ENCODE measurements at places on chromosomes 11 and 22.

GRCh38 chr11:83092488-83093384 lies 21.0 kb upstream of the RAB30 start:
- no peak for DNase-seq

DNA sequence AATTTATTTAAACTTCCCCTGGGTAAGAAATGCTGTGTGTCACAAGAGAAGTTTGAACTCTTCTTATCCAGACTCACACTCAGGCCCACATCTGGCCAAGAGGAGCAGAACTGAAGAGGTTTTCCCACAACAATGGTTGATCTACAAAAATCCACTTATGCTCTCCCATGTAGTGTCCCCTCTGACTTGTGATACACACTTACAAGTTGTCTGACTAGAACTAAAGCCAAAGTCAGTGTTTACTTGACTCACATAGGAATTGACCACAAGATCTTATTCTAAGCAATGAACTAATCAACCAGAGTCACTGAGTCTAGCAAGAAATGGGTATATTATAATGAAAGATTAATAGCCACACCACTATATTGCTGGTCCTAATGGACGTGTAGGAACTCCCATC lies 133.0 kb downstream of the ATG16L2 start:
- DNase-seq, result no peak

DNA sequence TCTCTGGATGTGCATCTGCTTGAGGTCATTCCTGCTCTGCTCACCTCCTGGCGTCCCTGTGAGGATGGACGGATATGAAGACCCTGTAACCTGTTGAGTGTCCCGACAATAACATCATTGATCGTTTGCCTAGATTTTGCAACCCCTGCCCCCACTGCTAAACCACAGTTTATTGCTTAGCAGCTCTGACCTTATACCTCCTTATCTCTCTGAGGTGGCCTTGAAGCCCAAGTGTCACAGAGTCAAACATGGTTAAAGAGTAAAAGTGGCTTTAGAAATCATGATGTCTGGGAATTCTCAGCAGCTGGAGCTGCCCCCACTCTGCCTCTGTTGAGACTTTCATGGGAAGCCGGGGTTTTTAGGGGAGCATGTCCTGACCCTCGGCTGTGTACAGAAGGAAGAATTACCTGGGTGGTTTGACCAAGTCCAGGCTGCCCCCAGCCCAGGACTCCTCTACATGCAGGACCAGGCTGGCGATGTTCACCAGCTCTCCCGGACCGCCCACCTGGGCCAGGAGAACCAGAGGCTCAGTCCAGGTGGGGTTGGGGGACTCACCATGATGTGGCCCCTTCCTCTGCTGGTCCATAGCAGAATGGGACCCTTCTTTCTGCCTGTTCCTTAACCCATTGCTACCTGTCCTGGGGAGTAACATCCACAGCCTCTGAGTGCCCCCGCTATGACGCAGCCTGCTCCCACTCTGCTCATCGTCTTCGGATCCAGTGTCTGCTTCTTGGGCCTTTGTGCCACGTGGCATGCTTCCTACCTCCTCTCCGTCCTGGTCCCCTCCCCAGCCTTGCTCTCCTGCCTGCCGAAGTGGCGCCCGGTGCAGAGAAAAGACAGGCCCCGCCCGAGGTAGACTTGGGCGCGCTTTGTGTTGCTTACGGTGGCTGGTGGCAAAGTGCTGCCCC lies 33.4 kb upstream of the FTH1 start:
- no peak for DNase-seq

DNA sequence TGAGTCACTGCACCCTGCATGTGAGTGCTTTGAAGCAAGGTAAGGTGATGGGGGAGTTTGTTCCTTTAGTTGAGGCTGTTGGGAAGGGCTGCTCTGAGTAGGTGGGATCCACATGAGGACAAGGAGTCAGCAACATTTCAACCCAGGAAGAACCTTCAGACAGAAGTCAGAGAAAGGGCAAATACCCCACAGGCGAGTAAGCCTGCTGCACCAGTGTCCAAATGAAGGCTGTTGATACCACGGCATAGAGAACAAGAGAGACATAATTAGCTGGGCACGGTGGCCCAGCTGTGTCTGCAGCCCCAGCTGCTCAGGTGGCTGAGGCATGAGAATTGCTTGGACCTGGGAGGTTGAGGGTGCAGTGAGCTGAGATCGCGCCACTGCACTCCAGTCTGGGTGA lies 54.3 kb upstream of the CLMP start:
- DNase-seq, result no peak

DNA sequence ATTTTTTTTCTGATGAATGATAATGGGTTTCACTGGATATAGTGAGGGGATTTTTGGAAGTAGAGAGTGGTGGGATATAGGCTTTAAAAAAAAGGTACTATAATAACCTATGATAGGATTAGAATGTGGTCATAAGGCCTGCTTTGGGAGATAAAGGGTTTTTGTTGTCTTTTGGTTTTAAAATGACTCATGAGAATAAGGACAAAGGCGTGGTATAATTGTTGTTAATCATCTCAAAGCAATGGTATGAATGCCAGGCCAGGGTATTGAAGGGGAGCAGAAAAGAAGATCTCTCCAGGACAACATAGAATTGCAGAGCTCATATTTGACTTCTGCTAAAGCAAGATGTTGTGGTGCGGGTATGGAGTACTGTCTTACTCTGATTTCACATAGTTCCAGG lies 579.4 kb downstream of the JRKL start:
- no peak for DNase-seq

- no peak for DNase-seq
Observed at GRCh38 chr22:47601666-47602065, 839.2 kb downstream of the TBC1D22A start.

DNA sequence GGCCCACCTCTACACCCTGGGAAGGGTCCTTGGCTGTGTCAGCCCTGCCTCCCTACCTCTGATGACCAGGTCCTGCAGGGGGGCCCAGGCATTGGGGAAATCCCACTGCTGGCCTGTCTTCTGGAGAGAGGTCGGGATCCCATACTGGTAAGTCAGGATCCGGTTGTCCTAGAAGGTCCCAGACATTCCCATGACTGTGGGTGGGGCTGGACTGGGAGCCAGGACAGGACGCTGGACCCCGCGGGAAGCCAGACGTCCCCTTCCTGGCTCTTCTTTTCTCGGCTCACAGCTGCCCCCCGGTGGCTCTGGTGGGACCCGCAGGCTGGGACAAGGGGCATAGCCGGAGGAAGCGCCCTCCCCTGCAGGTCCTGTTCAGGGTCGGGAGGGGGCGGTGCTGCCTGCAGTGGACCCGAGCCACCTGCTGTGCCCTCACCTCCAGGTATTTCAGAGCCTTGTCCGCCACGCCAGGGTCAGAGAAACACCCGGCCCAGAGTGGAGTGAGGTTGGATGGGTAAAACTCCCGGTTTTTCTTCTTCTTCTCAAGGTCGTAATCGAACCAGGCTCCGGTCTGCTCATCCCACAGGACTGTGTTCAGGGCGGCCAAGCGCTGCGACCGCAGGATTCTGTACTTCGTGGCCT lies 20.0 kb downstream of the TREH start:
- DNase-seq, result peak; percentile 48

DNA sequence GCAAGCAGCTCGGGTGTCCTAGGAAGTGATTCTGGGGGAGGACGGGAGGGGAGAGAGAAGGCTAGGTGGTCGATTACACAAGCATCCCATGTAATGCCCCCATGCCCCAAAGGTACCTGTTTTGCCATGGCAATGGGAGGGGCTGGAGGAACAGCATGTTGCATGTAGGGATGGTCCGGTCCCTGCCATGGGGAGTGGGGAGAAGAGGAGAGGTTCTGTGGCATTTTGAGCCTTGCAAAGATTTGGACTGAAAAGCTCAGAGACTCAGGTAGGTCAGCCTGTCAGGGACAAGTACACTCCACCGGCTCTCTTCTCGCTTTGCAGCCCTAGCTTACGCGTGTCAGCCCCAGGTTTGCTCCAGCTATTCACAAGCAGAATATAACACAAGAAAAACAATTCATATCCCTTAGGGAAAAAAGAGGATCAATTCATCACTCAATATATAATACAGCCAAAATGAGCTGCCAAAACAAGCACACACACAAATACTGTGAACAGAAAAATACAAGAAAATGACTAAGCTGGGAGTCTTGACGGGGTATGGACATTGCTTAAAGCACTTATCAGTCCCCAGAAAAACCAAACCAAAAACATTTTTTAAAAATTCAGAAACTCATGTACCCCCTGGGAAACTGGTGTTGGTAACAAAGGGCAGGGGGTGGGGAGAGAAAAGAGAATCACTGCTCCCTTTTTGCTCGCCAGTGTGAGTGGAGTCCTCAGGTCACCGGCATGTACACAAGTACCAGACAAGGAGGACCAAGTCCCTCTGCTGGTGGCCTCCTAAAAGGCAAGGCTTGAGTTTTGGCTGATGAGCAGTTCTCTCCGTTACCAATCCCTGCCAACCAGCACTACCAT lies 21.6 kb downstream of the APOL5 start:
- no peak for DNase-seq

- no peak for DNase-seq
Observed at GRCh38 chr11:95229199-95229992, 1.6 kb downstream of the SESN3 start.

- no peak for DNase-seq
Observed at GRCh38 chr11:44620328-44620725, 54.9 kb downstream of the CD82 start.

GRCh38 chr11:19713196-19714021 lies 772 bp downstream of the NAV2 start:
- DNase-seq, result no peak

DNA sequence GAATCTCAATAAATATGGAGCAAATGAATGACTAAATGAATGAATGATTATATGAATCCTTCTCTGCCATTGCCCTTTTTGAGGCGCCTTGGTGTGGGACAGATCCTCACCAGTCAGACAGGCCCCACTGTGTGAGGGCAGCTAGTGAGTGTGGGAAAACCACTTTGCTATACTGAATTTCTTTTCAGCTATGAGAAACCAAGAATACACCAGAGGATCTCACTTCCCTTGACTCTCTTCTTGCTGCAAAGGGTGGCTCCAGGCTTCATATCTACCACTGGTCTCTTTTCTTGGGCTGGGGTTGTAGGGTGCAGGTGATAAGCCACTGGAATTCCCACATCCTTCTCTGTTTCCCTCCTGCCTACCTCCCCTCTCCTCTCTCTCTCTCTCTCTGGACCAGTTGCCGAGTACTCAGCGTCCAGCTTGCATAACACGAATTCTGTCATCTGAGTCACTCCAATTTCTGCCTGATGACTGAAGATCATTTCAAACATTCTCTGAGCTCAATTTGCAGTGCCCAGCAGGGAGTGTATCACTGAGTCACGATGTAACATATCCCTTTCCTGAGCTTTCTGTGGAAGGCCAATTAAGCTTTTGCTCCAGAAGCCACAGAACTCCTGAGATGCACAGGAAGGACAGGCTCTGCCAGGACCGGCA lies 304.3 kb upstream of the NCAM1 start:
- DNase-seq, result no peak

- DNase-seq, result no peak
Observed at GRCh38 chr11:60098508-60098907, 10.0 kb downstream of the MS4A2 start.

DNA sequence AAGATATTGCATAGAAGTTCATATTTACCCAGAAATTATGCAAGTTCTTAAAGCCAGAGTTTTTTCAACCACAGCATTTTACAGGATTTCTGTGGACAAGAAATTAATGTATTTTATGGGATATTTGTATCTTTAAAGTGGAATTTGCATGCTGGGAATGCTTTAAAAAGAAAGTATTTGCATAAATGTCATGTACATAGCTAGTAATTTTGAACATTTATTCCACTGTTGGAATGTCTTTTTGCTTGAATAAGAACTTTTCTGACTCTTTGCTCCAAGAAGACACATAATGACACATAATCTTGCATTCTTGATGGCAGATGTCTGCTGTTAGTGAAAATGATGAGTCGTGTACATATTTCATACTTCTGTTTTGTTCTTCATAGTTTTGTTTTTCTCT lies 66.6 kb downstream of the ATXN10 start:
- DNase-seq, result no peak

GRCh38 chr22:29266564-29267461 lies 968 bp downstream of the RHBDD3 start:
- DNase-seq, result no peak

GRCh38 chr11:119491753-119492510 lies 69.0 kb upstream of the THY1 start:
- no peak for DNase-seq

GRCh38 chr11:125957618-125958332 lies 11.9 kb downstream of the VSIG10L2 start:
- DNase-seq, result no peak

- no peak for DNase-seq
Observed at GRCh38 chr22:41661088-41661487, 27.6 kb downstream of the SNU13 start.

DNA sequence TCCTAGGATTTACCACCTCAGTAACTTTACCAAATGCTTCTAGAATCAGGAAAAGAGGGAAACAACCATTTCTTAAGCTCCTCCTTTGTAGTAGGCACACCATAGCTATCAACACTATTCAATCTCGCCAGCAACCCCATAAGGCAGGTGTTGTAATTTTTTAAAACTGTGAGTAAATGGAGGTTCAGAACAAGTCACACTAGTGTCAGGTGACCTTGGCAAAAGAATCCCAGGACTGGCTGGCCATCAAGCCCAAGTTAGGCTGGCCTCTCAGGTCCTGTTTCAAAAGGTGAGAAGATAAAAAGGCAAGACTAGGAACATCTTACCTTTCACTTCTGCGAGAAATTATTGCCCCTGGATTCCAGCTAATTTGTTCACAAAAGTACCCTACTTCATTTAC lies 713 bp downstream of the TOP3B start:
- no peak for DNase-seq

DNA sequence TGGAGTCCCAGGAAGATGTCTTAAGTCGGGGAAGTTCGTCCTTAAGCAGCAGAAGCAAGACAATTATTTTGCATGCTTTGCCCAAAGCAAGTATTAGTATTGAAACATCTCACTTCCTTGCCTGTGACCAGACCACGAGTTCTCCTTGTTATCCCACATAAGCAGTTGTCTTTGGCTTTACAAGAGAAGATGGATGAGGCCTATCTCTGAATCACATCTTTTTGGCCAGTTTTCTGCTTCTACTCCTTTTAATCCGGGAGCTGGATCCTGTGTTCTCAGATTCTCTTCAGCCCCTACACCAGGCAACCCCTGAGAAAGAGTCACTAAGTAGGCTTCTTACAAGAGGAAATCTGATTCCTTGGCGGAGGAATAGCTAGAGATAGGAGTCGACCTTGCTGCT lies 2.1 kb downstream of the SYT9 start:
- DNase-seq, result no peak

Data from iPS DF 19.7 (cell line).